Left cardiac atrium (tissue), 4 donors: ENCODE measurements at places on chromosomes 16 and 17.

DNA sequence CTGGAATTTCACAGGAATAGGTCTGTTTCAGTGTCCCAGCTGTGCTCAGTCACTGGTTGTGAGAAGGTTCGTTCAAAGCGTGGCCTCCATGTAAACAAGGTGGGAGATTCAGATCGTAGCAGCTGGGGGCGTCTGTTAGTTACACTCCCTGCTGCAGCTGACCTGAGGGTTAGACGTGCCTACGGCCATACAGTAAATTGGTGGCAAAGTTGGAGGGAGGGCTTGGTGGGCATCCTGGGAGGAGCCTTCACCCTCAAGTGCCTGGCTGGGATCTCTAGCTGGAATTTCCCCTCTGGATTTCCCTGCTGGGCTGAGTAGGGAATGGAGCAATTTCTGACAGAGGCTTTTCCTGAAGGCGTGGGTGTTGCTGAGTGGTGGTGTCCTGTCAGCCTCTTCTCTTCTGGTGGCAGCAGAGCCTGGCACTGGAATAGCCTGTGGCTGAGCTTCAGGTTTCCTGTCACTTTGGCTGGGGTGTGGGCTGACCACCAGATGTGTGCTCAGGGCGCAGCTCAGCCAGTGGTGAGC is 6.4 kb downstream of the FCSK start:
- peak; percentile 62 for DNase-seq

DNA sequence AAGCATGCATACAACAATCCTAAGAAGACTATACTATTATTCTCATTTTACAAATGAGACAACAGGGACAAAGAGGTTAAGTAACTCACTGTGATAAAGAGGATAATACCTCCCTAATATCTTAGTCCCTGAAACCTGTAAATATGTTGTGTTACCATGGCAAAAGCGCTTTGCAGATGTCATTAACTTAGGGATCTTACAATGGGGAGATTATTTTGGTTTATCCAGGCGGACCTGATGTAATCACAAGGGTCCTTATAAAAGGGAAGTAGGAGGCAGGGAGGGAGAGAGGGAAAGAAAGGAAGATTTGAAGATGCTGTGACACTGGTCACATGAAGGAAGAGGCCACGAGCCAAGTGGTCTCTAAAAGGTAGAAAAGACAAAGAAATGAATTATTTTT is 164.7 kb downstream of the CNTNAP4 start:
- DNase-seq: no peak

DNA sequence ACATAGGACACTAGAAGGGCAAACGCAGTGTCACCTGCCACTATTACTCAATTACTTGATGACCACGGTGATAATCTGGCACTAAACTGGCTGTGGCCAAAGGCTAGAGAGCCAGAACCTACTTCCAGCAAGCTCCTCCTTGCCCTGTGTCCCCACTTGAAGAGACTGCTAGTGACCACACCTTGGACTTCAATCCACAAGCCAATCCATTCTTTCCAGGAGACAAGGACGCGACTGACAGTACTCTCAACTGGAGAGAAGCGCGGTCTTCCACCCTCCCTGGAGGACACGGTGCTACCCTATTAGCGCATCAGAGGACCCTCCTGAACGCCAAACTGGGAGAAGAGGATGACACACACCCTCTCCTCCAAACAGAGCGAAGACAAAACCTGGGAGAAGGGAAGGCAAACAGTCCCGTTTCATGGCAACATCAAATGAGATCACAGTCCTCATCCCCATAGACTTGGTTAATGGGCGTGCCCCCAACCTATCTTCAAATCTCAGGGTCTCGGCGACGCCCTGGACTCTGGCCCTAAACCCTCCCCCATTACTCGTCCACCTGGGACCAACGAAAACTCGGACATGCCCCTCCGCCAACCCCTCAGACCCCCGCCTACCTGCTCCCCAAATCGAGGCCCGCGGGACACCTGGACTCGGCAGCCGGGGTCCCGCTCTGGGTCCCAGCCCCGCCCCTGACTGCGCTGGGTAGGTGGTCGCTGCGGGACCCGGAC is 508 bp downstream of the FLCN start:
- DNase-seq: no peak

- no peak for DNase-seq
Measured at GRCh38 chr17:8711291-8711690, 33.3 kb downstream of the CCDC42 start.

GRCh38 chr17:12709063-12709462 is 43.4 kb downstream of the MYOCD start:
- no peak for DNase-seq

- DNase-seq: no peak
Measured at GRCh38 chr16:69511651-69512050, 54.1 kb upstream of the NFAT5 start.
